ENCODE measurements at places on chromosomes 3 and 15.
A peak's percentile ranks its signal among the peaks of the same experiment; 100 is the strongest.

DNA sequence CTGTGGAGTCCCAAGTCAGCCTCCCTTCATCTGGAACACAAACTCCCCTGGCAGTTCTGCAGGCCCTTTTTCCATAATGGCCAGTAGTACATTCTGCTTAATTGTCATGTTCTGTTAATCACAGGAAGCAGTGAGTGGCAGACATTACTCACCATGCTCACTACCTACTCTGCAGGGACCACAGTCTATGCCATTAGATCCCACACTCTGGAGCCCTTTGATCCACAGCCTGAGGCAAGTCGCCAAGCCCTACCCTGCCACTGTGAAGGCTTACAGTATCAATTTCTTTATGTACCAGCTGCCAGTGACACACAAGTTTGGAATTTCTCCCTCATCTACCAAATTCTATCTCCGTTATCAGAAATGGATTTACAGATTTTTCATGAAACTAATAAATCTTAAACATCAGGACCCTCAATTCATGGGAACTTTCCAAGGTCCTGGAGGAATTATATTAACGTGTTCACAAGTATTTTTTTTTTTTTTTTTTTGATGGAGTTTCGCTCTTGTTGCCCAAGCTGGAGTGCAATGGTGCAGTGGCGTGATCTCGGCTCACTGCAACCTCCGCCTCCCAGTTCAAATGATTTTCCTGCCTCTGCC, 20.6 kb upstream of the WWTR1 start:
- H3K4me3 ChIP-seq = no peak overlapping the region
- no peaks in the 10 kb centered on the region for H3K27me3 ChIP-seq
- no peak for DNase-seq
- H3K4me1 ChIP-seq = no peaks in the 10 kb centered on the region
- H3K27ac ChIP-seq = no peak overlapping the region

- DNase-seq = no peak
- no peak overlapping the region for H3K27ac ChIP-seq
- no peaks in the 10 kb centered on the region for H3K36me3 ChIP-seq
Observed at GRCh38 chr15:32682569-32682968, 35.2 kb upstream of the GREM1 start.

DNA sequence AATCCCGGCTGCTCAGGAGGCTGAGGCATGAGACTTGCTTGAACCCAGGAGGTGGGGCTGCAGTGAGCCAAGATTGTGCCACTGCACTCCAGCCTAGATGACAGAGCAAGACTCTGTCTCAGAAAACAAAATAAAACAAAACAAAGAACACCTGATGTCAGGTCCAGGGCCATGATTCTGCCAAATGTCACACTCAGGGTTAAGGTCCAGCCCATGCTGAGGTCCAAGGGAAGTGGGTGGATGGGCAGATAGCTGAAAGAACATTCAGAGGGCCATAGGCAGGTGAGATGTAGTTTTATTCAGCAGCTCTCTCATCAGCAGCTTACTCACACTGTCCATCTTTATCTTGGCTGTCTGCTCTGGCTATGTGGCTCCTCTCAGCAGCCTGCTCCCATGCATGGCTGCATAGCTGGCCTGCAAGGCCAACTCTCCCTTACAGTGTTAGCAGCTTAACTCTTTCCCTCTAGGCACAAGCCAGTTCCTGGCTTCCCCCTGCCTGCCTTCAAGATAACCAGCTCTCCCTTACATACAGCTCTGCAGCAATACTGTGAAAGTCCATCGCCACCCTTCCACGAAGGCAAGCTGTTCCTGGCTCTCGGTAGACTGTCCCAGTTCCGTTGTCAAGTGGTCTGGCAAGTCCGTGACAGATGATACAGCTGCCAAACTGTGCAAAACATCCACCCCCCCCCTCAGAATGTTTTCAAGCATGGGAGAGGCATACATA, 62.4 kb upstream of the SIAH2 start:
- no peaks in the 10 kb centered on the region for H3K4me1 ChIP-seq
- no peaks in the 10 kb centered on the region for H3K36me3 ChIP-seq
- H3K27ac ChIP-seq = no peak overlapping the region
- H3K27me3 ChIP-seq = peaks cover 5% of the 10 kb centered on the region
- DNase-seq = no peak

GRCh38 chr3:71217640-71218222, 365.8 kb downstream of the FOXP1 start:
- no peaks in the 10 kb centered on the region for H3K36me3 ChIP-seq
- H3K27me3 ChIP-seq = no peaks in the 10 kb centered on the region
- no peak overlapping the region for H3K27ac ChIP-seq
- DNase-seq = no peak
- H3K4me1 ChIP-seq = no peaks in the 10 kb centered on the region

DNA sequence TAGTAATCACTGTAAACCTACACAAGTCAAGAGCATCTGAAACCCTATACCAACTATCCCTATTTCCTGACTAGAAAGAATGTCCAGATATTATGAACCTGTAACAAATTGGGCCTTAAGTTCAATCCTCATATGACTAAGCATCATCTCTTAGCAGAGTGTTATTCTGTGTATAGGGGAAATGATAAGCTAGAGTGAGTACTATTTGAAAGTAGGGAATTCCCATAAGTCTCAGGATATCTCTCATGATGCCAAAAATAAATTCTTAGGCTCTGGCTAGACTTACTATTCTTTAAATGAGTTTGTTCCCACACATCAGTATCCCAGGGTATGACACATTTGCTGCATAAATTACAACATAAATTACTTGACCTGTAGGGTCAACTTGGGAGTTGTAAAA, 15.3 kb downstream of the MRPL47 start:
- H3K4me1 ChIP-seq = no peaks in the 10 kb centered on the region
- peaks cover 99% of the 10 kb centered on the region for H3K36me3 ChIP-seq
- no peaks in the 10 kb centered on the region for H3K27me3 ChIP-seq
- no peak overlapping the region for H3K27ac ChIP-seq
- H3K4me3 ChIP-seq = no peak overlapping the region

DNA sequence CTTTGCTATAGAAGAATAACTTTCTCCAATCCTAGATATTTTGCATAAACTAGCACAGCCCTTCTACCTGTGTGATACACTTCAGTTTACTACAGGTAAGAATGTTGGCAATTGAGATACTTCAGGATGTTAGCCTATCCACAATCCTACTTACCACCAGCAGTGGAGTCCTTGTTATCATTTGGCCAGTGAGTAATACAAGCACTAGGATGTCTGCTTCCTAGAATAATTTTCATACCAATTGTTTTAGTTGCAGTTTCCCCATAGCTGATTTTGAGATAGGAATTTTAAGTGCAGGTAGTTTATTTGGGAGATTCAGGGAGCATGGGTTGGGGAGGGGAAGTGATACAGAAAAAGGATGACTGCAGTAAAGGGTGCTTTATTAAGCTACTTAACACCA, 147.2 kb downstream of the EPHA6 start:
- no peaks in the 10 kb centered on the region for H3K4me1 ChIP-seq
- no peak for DNase-seq
- no peaks in the 10 kb centered on the region for H3K36me3 ChIP-seq
- no peak overlapping the region for H3K4me3 ChIP-seq

- H3K27me3 ChIP-seq = no peaks in the 10 kb centered on the region
- H3K27ac ChIP-seq = no peak overlapping the region
- H3K4me1 ChIP-seq = no peaks in the 10 kb centered on the region
- H3K36me3 ChIP-seq = no peaks in the 10 kb centered on the region
- H3K4me3 ChIP-seq = no peak overlapping the region
Observed at GRCh38 chr3:46503200-46503874, 5.6 kb downstream of the RTP3 start.

DNA sequence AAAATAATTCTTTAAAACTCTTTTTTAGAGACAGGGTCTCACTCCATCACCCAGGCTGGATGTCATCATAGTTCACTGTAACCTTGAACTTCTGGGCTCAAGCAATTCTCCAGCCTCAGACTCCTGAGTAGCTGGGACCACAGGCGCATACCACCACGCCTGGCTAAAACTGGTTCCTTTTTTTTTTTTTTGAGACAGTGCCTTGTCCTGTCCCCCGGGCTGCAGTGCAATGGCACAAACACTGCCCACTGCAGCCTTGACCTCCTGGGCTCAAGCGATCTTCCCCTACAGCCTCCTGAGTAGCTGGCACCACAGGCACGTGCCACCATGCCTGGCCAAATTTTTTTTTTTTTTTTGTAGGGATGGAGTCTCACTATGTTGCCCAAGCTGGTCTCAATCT, 23.7 kb upstream of the FURIN start:
- peaks cover 5% of the 10 kb centered on the region for H3K4me1 ChIP-seq
- no peaks in the 10 kb centered on the region for H3K36me3 ChIP-seq
- peak overlapping the region; percentile 68 for H3K27ac ChIP-seq

DNA sequence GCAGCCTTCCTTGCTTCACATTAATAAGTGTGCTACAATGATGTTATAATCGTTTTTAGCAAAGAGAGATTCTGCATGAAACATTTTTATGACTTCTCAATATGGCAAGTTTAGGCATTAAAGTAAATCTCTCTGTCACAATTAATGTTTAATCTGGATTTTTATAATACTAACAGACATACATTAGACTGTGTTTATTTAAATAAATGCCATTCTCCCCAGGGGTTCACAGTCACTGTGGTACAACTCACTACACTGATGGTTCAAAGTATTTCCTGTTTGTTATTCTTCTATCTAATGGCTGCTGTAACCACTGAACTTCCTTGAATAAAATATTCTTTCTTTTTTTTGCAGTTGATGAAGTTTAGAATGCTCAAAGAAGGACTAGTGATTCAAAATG, 59.0 kb downstream of the SLC12A1 start:
- no peak overlapping the region for H3K4me3 ChIP-seq
- H3K4me1 ChIP-seq = no peaks in the 10 kb centered on the region
- no peak for DNase-seq
- no peak overlapping the region for H3K27ac ChIP-seq
- no peaks in the 10 kb centered on the region for H3K36me3 ChIP-seq

- H3K27ac ChIP-seq = no peak overlapping the region
- no peaks in the 10 kb centered on the region for H3K27me3 ChIP-seq
- H3K4me1 ChIP-seq = no peaks in the 10 kb centered on the region
- H3K4me3 ChIP-seq = no peak overlapping the region
- H3K36me3 ChIP-seq = no peaks in the 10 kb centered on the region
Observed at GRCh38 chr3:197394464-197395321, 96.3 kb upstream of the DLG1 start.

DNA sequence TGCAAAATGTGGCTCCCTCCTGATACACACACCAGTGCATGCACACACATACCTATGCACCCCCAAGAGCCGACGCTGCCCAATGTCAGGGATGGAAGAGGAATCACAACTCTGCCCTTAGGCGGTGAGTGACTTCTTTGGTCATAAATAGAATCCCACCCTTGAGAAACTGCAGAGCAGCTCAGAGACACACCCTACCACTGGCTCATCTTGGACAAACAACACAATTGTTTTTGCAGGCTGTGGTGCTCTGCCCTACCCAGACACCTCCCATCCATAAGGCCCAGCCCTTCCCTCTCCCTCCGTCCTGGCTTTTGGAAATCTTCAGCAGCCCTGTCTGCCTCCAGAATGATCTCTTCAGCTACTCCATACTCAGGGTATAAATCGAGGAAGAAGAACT, 73.8 kb upstream of the HRH1 start:
- H3K4me1 ChIP-seq = no peaks in the 10 kb centered on the region
- H3K4me3 ChIP-seq = no peak overlapping the region
- no peak overlapping the region for H3K27ac ChIP-seq
- no peak for DNase-seq

GRCh38 chr15:56653787-56654186, 79.5 kb downstream of the ZNF280D start:
- no peak overlapping the region for H3K27ac ChIP-seq
- no peaks in the 10 kb centered on the region for H3K4me1 ChIP-seq
- no peak overlapping the region for H3K4me3 ChIP-seq
- no peak for DNase-seq
- no peaks in the 10 kb centered on the region for H3K27me3 ChIP-seq

DNA sequence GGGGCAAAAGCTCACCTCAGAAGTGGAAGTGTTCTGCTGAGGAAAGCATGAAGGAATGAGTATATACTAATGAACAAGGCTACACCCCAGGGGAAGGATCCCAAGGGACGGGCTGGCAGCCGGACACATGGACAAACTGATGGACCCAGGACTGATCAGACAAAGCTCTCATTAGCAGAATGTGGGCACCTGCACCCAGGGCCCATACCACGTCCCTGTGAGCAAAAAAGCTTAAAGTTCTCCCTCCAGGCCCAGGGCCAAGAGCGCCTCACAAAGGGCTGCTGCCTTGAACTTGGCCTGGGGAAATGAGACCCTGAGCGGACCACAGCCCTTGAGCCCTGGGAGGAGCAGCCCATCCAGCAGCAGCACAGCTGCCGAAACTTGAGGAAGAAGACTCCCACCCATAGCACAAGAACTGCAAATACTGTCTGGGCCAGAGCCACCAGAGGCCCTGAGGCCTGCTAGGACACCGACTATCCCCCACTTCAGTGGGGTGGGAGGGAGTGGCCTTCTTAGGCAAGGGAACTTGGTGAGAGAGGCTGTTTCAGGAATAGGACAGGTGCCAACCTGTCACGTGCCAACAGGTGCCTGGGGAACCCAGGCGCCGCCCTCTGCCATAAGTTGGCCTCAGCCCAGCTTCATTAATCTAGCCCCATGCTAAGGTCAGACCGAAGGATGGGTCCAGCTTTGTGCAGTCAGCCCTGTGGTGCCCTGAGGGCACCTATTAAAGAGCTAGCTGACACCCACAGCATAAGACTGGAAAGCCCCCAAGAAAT, 2.3 kb upstream of the GMPPB start:
- no peak for DNase-seq
- no peaks in the 10 kb centered on the region for H3K27me3 ChIP-seq
- peaks cover 74% of the 10 kb centered on the region for H3K36me3 ChIP-seq
- no peak overlapping the region for H3K4me3 ChIP-seq
- no peak overlapping the region for H3K27ac ChIP-seq

DNA sequence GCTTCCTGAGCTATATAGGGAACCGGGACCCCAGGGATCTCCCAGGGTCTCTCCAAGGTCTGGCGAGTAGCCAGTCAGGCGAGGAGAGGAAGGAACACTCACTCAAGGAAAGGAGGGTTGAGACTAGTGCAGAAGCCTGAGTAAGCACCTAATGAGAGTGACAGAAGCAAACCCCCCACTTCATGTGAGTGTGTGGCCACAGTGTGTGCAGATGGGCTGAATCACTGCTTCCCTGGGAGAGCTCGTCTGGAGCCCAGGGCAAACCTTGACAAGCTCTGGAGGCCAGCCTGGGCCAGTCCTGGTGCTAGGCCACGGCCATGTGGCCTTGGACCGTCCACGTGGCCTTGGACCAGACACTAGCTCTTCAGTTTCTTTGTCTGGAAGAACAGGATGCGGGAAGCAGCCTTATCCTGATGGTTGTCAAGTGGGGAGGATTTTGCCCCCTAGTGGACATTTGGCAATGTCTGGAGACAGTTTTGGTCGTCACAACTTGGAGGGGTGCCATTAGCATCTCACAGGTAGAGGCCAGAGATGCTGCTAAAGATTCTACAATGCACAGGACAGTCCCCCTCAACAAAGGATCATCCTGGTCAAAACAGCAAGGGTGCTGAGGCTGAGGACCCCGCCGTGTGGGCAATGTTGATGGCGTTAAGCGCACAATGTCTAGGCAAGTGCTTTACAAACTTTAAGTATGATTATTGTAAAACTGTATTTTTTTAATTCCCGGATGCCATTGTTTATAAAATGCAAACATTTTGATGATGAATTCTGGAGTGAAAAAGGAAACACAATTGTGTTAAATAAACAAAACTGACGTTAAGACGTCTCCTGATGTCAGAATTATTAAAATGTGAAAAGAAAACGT, 34.8 kb upstream of the CTSH start:
- H3K27me3 ChIP-seq = no peaks in the 10 kb centered on the region
- H3K4me1 ChIP-seq = peaks cover 18% of the 10 kb centered on the region
- no peak for DNase-seq
- H3K36me3 ChIP-seq = no peaks in the 10 kb centered on the region
- H3K27ac ChIP-seq = no peak overlapping the region

All from lower lobe of right lung (tissue), 2 donors.